ENCODE measurements at places on chromosomes 1 and 21. TPM values are rescaled to one million over a fixed set of nuclear protein-coding genes. Genes with fewer than 3 reads are reported as not detected.

PRKCZ gene
- 5.8 TPM for total RNA-seq

PAQR6 gene
- total RNA-seq = 0.26 TPM

SESN2 gene
- 22.4 TPM for total RNA-seq

GNAT2 gene
- 0.22 TPM for total RNA-seq

All from articular chondrocyte of knee joint (primary cell).